T-helper 9 cell (primary cell): ENCODE measurements at places on chromosomes 2 and 18.
A peak's percentile ranks its signal among the peaks of the same experiment; 100 is the strongest.

DNA sequence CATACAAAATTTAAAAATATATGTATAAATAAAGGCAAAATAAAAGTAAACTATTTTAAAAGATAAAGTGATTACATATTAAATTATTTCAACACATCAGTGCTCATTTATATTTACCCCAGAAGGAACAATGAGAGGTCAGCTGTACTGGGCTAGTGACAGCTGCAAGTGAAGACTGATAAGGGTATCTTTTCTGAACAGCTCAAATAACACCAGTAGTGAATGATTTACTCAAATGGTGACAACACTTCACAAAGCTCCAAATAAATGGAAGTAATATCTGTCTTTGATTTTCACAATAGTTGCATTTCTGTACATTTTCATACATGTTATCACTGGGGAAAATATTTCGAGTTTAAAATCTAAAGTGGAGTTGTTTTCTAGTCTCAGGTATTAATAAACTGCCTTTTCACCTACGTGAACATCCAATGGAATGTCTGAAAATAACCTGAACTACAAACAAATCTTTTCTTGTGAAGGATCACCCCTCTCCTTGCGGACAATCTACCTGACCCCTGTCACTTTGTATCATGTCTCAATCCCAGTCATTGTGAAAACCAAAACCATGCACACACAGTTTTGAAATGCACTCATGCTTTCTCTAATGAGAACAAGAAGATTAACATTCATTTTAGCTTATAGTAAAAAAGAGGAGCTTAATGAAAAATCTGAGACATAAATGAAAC lies 1928.8 kb upstream of the CELF4 start:
- no peak for DNase-seq

- DNase-seq, result no peak
Observed at GRCh38 chr2:66389651-66390131, 45.2 kb upstream of the MEIS1 start.

DNA sequence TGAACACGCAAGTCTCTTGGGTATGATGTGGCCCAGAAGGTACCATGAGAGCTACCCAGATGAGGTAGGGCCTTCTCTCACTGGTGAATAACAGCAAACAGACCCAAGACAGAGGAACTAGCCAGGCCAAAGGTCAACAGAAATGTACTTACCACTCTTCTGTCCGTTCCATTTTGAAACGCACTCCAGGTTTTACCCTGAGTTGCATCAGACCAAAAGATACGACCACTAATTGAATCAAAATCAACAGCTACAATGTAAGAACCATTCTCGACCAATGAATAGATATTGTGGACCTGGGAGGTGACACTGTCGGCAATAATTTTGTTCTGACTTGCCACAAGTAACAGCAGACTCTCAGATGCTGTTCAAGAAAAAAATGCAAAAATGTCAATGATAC lies 124.4 kb downstream of the LRP2 start:
- DNase-seq, result no peak

- DNase-seq, result no peak
Observed at GRCh38 chr2:32626639-32627221, 1.1 kb upstream of the TTC27 start.

- DNase-seq, result no peak
Observed at GRCh38 chr2:54772110-54772509, 48.6 kb downstream of the EML6 start.

DNA sequence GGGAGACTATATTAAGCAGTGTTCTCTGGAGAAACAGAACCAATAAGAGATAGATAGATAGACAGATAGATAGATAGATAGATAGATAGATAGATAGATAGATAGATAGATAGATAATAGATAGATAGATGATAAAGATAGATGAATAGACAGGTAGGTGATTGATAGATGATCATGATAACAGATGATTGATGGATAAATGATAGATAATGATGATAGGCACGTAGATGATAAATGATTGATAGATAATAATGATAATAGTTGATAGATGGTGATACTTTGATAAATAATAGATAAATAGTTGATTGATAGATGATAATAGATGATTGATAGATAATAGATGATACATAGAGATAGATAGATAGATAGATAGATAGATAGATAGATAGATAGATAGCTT lies 48.5 kb downstream of the BOD1L2 start:
- no peak for DNase-seq

DNA sequence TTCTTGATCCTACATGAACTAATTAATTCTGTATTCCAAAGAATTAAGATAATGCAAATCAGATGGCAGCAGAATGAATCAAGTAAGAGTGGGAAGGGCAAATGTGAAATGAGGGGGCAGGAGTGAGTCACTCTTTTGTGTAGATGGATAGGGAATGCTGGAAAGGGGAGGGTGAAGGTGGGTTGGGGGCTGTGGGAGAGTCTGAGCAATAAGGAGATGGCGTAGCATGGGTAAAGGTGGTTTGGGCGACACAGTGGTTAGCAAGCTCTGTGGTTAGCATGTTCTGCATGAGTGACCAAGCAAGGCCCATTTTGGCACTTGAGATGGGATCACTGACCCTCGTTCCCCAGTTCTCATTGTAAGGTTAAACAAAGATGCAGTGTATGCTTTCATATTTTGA lies 20.4 kb downstream of the GPD2 start:
- DNase-seq, result no peak

DNA sequence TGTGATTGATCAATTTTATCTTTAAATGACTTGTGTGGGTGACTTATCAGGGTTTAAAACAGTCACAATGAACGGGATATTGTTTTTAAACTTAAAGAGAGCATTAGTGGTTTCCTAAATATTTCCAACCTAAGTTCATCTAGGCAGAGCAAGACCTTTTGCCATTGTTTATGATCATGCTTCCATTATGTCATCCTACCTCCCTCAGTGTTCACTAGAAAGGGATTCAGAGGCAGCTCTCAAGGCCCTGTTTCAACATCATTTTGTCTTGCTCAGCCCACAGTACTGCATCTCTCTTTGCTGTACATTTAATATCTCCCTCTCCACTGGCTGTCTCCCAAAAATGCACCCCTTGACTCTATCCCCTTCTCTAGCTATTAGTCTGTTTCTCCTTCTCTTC lies 21.5 kb upstream of the PELI1 start:
- no peak for DNase-seq

DNA sequence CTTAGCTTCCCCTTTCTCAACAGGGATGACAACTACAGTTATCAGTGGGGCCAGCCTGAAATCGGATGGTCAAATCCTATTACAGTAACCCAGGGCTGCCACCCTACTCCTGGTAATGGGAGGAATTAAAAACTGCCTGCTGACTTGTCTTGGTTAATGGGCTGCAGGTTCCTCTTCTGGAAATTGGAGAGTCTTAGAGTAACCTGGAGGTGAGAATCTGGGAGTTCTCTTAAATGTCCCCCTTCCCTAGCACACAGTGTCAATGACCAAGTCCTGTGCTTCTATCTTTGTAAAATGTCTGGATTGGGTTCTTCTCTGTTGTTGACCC lies 113.1 kb downstream of the DDX1 start:
- no peak for DNase-seq

DNA sequence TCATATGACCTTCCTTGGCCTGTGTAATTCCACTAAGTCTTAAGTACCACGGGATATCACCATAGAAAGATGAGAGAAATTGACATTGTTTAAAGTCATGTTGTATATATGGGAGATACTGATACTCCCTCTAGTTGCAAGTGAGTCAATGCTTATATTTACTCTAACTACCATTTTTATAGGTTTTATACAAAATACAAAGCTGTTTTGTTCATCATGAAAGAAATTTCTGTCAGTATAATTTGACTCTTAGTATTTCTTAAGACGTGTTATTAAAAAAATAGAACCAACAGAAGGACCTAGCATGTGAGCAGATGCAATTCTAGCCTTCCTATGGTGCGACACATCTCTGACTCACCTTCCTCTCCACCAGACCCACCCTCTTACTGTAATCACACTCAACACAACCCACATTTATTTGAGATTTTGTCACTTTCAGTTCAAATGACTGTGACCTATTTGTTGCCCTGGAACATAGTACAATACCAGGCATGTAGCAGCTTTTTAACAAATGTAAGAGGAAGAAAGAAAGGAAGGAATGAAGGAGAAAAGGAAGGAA lies 453.1 kb downstream of the CMPK2 start:
- no peak for DNase-seq

DNA sequence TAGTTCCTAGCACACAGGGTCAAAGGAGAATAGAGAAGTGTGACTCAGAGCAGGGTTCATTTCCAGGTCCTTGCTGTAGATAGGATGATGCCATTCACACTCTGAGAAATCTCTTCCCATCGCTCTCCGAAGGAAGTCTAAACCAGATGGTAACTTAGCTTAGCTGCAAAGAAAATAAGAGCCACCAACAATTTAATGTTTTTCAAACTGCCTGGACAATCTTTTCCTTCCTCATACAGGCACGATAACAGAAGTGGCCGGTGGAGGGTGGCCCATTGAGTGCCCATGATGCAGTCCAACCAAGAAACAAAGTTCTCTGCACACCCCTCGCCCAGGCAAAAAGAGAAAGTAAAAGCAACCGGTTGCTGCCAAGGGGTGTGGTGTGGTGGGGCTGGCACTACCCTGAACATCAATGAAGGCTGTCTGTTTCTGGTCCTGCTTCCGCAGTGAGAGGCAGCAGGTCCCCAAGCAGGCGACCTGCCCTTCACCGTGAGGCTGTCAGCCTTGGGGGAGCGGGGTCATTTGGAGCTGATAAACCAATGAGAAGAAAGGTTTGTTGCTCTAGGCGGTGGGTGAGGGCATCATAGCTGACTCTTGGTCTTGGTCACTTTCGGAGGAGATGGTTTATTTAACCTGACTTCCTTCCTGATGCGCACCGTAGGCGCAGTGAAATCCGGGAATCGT lies 105.6 kb upstream of the CD302 start:
- peak; percentile 49 for DNase-seq

DNA sequence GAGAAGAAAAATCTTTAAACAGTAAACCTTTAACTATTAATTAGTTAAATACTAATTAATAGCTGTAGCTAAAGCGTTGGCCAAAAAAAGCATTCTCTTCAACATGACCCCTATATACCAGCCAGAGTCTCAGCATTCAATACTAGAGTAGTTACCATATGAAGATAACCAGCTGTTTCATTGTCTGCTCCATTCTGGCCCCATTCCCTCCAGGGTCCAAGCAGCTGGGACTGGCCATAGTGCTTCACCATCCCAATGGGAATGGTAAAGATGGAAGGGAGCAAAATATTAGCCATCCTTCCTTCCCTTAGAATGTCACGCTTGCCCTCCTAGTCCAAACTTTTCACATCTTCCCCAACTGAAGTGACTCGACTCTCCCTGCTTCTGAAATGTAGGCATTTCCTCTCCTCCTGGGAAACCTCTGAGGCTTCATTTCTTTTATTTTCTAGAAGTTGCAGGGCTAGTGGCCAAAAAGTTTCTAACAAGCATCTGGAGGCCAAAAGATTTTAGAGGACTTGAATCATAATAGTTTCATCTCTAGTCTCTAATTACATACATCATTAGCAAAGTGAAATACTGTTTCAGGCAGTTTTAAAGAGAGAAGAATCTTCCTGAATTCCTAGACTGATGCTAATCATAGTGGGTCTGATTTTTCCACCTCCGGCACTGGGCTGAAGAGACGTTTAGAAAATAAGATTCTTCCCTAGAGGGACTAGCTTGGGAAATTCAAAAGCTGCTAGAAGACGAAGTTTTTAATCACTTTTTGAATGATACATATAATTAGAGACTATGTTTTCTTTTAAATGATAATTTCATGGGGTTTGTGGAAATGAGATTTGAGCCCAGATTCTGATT lies 52.7 kb downstream of the CCDC68 start:
- DNase-seq, result no peak

GRCh38 chr2:233125455-233126065 lies 65.4 kb downstream of the INPP5D start:
- no peak for DNase-seq

DNA sequence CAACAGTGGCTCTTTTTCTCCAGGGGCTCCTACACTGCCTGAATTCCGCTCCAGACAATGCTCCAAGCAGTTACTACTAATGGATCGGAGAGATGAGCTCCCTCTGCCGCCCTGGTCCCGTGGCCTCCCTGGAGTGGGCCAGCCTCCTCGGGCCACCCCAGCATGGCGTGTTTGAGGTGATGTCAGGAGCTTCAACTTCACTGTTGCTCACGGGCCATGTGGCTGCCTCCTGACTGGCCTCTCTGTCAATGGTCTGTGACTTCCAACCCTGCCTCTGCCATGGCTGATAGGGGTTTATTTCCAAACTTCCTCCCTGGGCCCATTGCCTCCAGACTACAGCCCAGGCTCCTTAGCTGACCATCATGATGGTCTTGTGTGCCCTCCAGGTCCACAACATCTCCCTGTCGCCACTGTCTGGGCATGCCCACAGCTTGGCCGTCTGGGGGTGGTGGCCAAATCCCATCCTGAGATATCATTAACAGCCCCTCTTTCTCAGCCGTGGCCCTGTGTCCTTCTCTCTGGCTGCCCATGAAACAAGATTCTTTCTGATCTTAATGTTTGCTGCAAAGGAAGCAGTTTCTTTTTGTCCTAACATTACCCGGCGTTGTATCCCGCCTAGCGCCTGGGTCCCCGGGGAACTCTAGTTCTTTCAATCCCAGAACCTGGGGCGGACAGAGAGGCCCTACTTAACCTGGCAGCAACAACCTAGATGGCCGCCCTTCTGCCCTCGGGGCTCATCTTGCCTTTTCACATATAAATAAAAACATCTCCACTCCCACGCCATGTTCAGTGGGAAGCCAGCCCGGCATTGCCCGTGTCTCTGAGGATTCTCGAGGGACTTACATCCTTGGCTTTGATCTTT lies 38.1 kb downstream of the ATOH8 start:
- no peak for DNase-seq
